Substantia nigra (tissue), 51 donors: ENCODE measurements at places on chromosomes 11 and 22.
A peak's percentile ranks its signal among the peaks of the same experiment; 100 is the strongest.

DNA sequence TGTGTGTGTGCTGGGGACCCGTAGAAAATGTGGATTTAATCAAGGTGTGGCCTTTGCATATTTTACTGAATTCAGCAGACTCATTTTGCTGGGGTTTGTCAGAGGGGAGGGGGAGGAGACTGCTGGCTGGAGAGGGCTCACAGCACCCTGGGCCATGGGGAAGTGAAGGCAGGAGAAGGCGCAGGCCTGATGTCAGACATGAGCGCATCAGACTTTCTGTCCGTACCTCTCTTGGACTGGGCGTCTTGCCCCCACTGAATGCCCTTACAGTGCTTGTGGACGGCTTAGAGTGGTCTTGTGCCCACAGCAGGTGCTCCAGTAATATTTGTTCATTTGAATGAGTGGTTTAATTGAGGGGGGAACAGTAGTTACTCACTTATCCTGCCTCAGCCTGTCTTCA lies 75.2 kb downstream of the TEAD1 start:
- DNase-seq = no peak

GRCh38 chr11:118602331-118602730 lies 5.1 kb upstream of the PHLDB1 start:
- no peak for DNase-seq

DNA sequence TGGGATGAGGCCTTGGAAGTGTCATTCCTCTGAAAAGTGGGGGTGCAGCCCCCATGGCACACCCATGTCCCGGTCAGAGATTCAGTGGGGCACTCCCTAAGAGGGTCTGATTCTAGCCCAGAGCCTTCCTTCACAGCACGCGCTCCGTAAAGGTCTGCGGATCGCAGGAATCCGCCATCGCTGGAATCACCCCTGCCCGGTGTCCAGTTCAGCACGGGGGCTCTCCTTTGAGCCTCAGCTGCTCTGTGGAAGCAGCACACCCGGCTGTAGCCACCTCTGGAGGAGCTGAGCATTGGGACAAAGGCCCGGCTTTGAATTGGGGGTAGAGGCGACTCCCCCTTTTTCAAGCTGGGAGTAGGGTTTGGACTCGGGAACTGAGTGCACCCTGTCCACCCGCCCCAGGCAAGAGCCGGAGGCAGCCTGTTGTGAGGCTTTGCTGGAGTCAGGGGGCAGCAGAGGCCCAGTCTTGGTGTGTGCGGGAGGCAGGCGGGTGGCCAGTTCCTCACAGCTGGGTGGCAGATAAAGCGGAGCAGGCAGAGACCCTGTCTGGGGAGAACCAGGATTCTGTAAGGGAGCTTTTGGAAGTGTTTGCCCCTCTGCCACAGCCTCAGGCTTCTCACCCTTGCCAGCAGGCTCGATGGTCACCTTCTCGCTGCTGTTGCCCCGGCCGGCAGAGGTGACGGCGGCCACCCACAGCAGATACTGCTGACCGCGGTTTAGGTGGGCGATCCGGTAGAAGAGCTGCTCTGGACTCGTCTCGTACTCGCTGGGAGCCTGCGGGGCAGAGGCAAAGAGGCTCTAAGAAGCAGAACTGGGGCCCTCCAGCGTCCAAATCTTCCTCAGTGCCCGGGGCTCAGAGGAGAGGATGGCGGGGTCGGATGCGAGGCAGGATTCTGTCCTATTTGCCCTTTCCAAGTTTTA lies 115.9 kb downstream of the CEP164 start:
- peak; percentile 66 for DNase-seq

GRCh38 chr22:44623771-44624510 lies 78.1 kb upstream of the PRR5 start:
- DNase-seq = no peak

DNA sequence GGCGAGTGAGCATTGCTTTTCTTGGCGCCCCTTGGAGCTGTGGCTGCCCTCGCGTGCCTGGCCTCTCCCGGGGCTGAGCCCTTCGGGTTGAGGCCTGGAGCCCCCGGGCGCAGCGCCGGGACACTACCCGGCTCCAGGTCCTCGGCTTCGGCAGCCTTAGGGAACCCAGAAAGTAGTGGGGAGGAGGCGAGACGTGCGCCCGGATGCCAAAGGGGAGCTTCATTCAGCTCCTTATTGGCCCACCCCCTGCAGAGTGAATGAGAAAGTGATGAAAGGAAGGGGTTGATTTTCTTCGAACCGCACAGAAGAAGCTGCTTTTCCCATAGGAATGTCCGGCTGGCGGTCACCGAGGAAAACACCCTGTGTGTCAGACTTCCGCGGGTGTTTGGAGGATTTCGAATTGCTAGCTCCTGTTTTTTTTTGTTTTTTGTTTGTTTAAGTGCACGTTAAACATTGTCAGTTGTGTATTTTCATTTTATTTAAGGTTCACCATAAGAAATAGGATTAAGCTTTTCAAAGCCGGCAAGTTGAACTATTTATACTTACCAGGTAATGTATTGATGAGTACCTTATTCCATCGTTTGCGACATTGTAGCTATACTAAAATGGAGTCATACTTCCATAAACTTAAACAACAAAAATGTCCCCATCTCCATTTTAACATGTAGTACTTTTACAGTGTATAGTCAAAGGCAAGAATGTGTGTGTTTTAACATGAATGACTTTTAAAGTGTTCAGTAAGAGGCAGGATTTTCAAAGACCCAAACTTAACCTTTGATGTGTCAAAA lies 841 bp upstream of the EIF4G2 start:
- peak; percentile 52 for DNase-seq

DNA sequence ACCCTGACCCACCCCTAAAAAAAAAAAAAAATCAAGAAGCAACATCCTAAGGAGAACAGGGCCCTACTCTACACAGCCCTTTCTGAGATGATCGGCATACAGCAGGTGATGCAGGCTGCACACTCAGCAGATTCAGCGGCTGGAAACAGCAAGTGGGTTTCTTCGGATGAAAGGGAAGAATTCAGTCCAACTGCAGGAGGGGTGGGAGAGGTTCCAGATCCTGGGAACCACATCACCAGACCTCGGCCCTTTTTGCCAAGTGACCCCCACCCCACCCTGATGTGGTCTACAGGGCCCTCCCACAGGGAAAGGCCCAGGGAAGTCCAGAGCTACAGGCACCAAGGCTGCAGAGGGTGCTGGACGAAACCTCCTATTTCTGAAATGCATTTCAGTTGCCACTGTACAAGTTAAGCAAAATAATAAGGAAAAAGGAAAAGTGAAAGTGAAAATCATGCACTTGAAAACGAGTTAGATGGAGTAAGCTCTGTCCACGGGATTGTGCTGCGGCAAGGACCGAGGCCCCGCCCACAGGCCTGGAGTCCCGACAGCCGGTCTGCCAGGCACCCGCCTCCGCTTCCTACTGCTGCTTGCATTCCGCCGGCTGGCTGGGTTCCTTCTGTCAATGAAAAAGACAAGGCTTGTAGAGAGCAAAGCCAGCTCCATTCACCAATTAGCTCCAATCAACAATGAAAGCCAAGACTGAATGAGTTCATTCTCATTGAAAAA lies 16.0 kb upstream of the PHLDA2 start:
- DNase-seq = peak; percentile 80

DNA sequence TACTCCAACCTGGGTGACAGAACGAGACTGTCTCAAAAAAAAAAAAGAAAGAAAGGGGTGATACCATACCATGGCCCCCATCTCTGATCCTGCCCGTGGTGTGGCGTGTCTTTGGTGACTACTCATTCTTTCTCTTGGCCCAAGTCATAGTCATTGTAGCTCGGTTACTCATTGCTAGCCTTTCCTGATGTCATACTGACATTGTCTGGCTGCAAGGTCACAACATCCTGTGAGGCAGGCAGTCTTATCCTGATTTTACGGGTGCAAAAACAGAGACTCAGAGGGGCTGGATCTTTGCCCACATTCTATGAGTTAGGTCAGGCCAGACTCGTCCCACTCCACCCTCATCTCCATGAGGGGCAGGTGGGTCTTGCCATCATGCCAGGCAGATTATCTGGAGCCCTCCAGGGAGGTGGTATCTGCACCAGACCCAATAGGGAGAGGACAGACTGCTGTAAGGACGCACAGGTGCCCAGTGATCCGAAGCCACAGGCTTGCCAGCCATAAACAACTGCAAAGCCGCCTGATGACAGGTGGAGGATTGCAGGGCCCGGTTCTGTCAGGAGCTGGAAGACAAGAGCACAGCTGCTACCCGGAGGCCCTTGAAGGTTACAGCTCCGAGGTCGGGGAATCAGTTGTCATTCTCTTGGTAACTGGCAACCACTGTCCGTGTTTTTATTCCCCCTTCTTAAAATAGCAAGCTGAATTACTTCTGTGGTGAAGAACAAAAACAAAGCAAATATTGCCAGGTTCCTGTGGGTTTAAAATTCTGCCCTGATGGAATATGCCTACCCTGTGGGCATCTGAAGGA lies 13.8 kb downstream of the TOM1 start:
- no peak for DNase-seq

- DNase-seq = no peak
Observed at GRCh38 chr11:86103808-86104207, 34.9 kb upstream of the PICALM start.

DNA sequence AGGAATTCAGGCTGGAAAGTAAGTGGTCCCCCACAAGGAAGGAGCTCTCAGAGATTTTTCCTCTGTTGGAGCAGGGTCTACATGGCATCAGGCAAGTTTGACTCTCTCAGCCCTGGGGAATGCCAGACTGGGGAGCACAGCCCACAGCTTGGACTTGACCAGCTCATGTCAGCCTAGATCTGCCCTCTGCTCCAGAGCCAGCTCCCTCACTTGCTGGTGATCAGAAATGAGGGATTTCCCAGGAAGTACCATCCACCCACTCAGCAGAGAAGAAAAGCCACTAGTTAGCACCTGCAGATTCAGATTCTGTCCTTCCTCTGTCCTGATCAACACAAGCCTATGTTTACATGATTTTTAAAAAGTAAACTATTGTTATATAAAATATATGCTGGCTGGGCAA lies 13.0 kb downstream of the TALDO1 start:
- DNase-seq = no peak

- no peak for DNase-seq
Observed at GRCh38 chr22:44311855-44312170, 938 bp downstream of the SHISAL1 start.

- DNase-seq = no peak
Observed at GRCh38 chr11:72730737-72731136, 21.5 kb downstream of the ARAP1 start.

- no peak for DNase-seq
Observed at GRCh38 chr11:102615077-102615893, 9.8 kb downstream of the MMP20 start.

GRCh38 chr11:74154620-74155281 lies 16.1 kb downstream of the C2CD3 start:
- no peak for DNase-seq
